ENCODE measurements at places on chromosomes 13 and 19. TPM values are rescaled to one million over a fixed set of nuclear protein-coding genes. Genes with fewer than 3 reads are reported as not detected.

Gene GPR183
- total RNA-seq: 0.97 TPM

Gene ZBTB7A
- 46.1 TPM for total RNA-seq

Gene SPACA4
- not detected for total RNA-seq

Gene FFAR3
- not detected for total RNA-seq

Gene GFY
- total RNA-seq: not detected

Gene TLE2
- 28.6 TPM for total RNA-seq

Gene TEX101
- not detected for total RNA-seq

Gene TLE6
- not detected for total RNA-seq

Gene IL11
- not detected for total RNA-seq

Gene HMG20B
- 14.3 TPM for total RNA-seq

Gene SIGLEC12
- not detected for total RNA-seq

Gene ONECUT3
- not detected for total RNA-seq

Gene MAG
- not detected for total RNA-seq
